Hematopoietic multipotent progenitor cell treated with erythropoietin and hydrocortisone succinate and interleukin-3 and kit ligand, for 6 days (in vitro differentiated cells): ENCODE measurements at places on chromosomes 5 and 9.
A peak's percentile ranks its signal among the peaks of the same experiment; 100 is the strongest.

DNA sequence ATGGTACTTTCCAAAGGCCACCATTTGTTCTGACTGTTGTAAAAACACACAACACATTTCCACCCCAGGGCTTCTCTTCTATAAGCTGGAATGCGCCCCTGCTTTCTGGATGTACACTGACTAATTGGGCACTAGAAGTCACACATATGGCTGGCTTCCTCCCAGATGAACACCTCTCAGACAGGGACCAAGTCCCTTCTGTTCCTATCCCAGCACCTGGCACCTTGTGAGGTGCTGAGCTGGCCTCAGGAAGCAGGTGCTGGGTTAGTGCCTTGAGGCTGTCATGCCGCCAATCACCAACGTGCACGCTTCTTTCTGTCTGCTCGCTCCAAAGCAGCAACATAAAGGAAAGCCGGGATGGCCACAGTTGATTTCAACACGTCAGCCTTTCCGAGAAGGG is 93.2 kb downstream of the FSTL4 start:
- DNase-seq: no peak

- no peak for DNase-seq
Observed at GRCh38 chr5:173679909-173680630, 63.6 kb upstream of the BOD1 start.

GRCh38 chr9:116365056-116365471 is 211.5 kb downstream of the PAPPA start:
- DNase-seq: no peak

DNA sequence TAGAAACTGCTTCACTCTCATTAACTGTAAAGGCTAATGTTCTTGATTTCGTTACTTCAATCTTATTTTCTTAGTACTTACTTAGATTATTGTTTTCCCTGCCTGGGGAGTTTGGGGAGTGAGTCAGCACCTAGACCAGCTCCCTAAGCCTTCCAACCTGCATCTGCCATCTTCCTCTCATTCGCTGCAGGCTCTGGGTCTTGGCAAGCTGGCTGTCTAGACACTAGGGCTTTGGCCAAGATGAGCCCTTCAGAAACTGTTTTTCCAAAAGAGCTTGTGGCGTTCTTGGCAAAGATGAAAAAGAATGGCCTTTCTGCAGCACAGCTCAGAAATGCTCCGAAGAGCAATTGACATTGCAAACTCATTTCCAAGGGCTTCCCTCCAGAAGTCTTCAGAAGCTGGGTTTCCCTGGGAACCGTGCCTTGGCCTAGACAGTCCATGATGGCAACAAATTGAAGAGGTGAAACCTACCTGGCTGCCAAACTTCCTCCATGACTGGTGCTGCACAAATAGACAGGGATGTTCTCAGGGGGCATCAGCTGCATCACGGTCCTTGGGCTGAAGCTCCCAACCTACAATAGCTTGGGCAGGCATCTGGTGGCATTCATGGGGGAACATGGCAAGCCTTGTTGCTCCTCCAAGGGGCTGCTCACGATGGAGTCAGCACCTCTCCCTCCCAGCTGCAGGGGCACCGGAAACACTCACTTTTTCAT is 76.6 kb downstream of the NSUN2 start:
- no peak for DNase-seq

DNA sequence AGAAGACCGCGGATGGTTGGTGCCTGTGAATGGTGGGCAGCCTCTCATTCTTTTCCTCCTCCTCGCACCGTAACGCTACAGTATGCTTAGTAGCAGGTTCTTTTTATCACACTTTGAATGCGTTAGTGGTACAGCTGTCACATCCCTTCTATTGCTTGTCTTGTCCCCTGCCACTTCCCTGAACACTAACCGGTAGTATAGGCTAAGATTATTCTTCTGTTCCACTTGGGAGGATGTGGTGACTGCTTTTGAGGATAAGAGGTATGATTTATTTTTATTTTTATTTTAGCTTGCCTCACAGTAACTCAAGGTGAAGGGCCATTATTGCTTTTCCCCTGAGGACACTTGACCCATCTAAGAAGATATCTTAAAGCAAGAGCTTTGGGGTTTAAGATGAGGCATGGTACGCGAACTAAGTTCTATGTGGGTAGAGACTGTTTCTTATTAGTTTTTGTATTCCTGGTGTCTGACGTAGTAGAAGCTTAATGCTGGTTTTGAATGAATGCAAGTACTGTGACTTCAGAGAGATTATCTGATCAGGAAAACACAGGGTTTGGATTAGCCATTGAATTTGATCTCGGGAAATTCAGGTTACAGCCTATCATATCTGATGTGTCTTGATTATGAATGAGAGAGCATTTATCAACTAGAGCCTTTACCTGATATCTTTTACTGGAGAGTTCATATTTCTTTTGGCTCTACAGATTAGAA is 951 bp downstream of the UNC13B start:
- DNase-seq: no peak

GRCh38 chr9:1939926-1940368 is 75.2 kb upstream of the SMARCA2 start:
- peak; percentile 57 for DNase-seq

DNA sequence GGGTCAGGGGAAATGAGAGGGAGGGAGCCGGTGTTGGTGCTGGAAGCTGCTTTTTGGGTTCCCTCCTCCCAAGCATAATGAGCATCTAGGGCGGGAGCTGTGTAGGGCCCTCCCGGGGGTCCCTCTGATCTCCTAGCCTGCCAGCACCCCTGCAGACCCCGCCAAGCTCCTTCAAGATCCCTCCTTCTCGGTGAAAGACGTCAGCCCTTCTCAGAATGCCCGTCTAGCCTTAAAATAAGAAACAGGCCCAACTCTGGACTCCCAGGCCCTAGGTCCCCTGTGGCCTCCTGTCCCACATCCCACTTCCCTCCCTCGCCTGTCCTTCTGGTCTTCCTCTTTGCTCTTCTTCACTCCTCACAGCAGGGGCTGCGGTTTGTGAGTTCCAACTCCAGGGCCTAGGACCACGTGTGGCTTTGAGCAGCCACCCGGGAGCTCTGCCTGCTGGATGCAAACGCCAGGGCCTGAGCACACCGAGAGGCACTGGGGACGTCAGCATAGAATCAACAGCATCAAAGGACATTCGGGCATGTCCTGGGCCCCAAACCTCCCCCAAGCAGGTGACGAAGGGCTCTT is 8.8 kb upstream of the SCGB3A1 start:
- no peak for DNase-seq

DNA sequence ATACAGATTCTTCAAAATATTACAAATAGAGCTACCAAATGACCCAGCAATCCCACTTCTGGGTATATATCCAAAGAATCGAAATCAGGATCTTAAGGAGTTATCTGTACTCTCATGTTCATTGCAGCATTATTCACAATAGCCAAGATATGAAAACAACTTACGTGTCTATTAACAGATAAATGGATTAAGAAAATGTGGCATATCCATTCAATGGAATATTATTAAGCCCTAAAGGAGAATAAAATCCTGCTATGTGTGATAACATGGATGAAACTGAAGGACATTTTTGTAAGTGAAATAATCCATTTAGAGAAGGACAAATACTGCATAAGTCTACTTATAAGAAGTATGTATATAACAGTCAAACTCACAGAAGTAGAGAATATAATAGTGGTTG is 450.6 kb downstream of the TMEM232 start:
- DNase-seq: no peak

GRCh38 chr5:163846512-163846911 is 341.1 kb downstream of the MAT2B start:
- DNase-seq: no peak

GRCh38 chr5:180632768-180633167 is 16.6 kb downstream of the FLT4 start:
- DNase-seq: no peak

DNA sequence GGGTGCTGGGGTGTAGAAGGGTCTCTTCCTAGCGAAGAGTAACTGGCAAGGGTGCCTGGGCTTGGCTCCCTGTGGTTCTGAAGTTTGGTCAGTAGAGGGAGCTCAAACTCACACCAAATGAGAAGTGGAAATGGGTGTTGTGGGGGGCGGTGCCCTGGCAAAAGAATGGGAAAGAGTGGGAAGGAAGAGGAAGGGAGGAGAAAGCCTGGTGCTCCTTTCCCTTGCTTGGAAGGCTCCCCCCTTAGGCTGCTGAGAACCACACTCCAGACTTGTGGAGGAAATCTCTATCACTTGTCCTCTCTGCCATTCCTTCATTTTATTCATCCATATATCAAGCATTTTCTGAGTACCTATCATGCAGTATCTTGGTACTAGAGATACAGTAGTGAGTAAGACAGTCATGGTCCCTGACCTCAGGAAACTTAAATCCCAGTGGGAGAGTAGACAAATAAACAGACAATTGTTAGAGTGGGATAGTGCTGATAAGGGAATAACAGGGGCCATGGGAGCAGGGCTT is 13.0 kb downstream of the SLC4A9 start:
- DNase-seq: peak; percentile 73

- DNase-seq: no peak
Observed at GRCh38 chr5:176796411-176796810, 13.9 kb upstream of the UNC5A start.

DNA sequence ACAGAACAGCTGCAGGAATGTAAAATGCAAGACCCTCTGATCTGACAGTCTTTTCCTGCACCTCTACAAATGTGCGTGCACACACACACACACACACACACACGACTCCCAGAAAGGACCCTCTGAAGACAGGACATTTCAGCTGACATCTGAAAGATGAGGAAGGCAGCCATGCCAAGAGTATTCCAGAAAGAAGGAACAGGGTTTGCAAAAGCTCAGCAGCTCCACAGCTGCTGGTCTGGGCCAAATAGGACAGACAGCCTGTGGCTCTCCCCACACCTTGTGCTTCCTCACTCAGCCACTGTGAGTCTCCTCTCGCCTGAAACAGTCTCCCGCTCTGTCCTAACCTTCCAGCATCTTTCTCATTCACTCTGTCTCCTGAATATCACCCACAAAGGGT is 189.0 kb downstream of the PALM2AKAP2 start:
- DNase-seq: no peak

- DNase-seq: peak; percentile 53
Observed at GRCh38 chr9:84697509-84698114, 28.1 kb downstream of the NTRK2 start.

DNA sequence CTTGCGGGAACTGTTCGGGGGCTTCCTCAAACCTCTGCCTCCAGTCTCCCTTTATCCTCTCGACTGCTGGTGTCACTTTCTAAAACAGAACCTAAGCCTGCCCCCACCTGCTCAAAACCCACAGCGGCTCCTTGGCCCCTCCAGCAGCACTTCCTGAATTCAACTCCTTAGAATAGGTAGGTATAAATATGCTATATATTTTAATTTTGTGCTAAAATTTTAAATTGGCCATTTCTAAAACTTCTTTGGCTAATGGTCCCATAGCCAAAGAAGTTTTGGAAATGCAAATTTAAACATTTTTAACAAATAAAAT is 71.8 kb upstream of the TBC1D2 start:
- DNase-seq: no peak

DNA sequence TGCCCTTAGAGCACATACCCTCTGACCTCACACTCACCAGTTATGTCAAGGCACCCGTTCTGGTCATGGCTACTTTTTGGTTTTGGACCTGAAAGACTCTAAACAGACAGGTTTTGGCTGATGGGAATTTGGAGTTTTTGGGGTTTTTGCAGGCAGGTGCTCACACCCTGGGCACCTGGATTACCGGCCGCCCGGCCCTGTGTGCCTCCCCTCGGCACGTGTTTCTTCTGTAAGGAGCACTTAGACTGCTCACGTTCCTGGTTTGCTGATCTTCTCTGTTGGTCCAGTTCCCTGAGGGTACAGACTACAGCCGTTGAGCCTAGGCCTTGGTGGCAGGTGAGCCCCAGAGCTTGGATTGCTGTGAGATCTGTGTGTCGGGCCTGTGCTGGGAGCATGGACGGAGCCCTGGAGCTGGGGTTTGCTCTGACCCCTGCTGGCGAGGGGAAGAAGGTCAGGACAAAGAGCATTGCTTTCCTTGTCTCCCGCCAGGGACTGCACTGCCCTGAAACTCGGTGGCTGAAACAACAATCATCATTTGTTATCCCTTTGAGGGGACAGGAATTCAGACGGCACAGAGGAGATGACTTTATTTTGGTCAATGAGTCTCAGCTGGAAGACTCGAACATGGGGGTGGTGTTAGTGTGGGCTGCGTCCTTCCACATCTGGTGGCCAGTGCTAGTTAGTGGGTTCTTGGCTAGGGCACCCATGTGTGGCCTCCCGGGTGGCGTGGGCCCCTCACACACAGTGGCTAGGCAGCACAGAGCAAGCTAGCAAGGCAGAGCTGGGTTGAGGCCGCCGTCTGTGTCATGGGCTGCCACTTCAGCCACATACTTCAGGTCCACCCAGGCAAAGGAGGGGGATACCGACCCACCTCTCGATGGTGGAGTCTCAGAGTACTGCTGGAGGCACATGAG is 76.4 kb downstream of the EHMT1 start:
- peak; percentile 82 for DNase-seq

- DNase-seq: no peak
Observed at GRCh38 chr5:54822324-54822687, 163.1 kb downstream of the ESM1 start.

DNA sequence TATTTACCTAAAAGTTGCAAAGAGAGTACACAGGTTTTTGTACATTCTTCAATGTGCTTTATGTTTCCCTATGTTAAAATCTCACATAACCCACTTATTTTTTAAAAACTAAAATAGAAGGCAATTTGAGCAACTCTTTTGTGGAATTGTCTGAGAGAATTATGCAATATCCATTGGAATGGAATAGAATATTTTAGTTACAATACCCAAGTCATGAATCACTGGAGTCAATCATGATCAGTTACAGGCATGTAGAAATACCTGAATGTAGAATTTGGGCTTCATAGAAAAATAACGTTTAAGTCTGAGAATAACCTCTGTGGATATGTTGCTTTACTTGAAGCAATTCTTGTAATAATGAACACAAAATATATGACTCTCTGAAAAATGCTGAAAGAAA is 143.3 kb downstream of the FGF10 start:
- DNase-seq: no peak

GRCh38 chr5:178242416-178242815 is 9.8 kb upstream of the PHYKPL start:
- DNase-seq: no peak

GRCh38 chr5:154015071-154015693 is 23.5 kb downstream of the FAM114A2 start:
- DNase-seq: no peak

DNA sequence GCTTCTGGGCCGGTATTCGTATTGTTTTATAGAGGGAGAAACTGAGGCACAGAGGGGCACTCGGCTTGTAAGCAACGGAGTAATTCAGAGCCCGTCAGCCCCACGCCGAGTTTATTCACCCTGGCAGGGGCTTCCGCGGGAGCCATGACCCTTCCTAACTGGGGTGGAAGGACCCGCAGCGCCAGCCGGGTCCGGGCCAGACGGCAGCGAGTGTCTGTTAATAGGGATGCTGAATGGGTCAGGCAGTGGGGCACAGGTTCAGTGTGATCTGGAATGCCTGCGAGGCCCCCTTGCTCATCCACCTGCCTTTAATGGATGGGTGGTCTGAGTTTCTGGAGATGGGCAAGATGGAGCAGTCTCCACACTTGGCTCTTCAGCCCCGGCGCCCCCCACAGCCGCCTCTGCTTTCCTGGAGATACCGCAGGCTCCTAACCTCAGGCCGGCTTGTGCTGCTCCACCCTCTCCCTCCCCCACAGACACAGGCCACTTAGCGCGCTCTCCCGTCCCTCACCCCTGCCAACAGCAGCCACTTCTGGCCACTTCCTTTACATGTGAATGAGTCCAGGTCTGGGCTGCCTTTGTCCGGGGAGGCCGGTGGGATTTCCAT is 147.1 kb downstream of the ERCC6L2 start:
- peak; percentile 91 for DNase-seq

GRCh38 chr9:128096616-128097536 is 28.8 kb downstream of the SLC25A25 start:
- DNase-seq: peak; percentile 56

- DNase-seq: peak; percentile 49
Observed at GRCh38 chr9:127637322-127637847, 25.3 kb downstream of the STXBP1 start.

GRCh38 chr9:113589407-113589806 is 125.9 kb downstream of the RGS3 start:
- peak; percentile 67 for DNase-seq
